NCI-H460 (cell line): ENCODE measurements at places on chromosomes 6 and 20.

GRCh38 chr6:147654103-147654845, 145.8 kb downstream of the SAMD5 start:
- DNase-seq = no peak

GRCh38 chr20:58008413-58008812, 220.0 kb downstream of the ANKRD60 start:
- DNase-seq = no peak

DNA sequence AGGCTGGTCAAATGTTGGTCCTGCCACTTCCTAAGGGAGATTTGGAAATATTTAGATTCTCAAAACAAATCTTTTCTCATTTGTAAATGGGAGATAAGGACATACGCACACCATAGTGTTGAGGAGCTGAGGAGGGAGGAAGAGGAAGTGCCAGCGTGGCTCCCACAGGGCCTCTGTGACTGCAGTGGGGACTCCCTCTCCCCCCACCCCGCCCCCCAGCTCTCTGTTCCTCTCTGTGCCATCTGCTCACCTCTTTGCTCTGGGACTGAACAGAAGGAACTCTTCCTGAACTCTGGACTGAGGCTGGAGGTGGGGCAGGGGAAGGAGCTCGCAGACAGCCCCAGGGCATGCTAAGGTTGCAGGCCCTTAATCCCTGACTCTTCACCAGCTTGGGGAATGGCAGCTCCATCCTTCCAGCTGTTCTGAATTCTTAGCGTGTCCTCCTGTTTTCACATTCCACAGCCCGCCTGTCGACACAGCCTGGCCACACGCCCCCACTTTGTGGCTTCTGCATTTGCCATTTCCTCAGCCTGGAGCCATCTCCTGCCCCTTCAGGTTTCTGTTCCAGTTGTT, 11.4 kb downstream of the DDX27 start:
- no peak for DNase-seq

DNA sequence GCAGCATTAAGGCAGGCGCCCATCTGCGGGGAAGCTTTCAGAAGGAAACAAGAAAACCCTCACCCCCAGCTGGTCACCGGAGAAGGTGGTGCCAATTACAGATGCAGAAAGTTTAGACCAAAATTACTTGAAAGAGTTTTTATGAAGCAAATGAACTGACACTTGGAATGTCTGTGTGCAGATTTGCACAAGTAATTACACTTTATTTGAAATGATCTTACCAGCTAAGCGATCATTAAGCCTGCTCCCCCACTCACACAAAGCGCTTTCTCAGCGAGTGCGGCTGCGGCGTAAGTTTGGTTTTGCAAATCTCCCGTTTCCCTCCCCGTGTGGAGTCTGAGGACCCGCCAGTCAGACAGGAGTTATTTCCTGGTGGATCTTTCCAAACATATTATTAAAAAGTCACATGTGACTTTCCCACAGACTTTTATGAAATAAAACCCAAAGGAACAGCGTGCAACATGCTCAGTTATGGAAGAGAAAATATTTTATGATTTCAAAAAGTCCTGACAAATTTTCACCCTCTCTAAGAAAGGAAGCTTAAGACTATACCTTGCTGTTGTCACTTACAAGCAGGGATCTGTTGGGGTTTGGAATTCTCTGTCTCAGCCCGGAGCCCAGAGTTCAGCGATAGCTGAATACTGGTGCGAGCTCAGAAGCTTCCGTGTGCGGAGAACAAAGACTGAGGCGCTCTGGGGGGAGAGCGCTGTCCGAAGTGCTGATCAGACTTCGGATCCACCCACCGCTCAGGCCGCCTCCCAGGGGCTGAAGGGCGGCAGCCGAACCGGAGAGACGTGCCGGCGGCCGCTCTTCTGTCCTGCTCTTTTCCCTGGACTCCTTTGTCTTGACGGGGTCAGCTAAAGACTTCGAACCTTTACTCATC, 2.7 kb upstream of the MYT1 start:
- peak; percentile 53 for DNase-seq

GRCh38 chr20:59857966-59858365, 75.5 kb downstream of the SYCP2 start:
- DNase-seq = no peak

DNA sequence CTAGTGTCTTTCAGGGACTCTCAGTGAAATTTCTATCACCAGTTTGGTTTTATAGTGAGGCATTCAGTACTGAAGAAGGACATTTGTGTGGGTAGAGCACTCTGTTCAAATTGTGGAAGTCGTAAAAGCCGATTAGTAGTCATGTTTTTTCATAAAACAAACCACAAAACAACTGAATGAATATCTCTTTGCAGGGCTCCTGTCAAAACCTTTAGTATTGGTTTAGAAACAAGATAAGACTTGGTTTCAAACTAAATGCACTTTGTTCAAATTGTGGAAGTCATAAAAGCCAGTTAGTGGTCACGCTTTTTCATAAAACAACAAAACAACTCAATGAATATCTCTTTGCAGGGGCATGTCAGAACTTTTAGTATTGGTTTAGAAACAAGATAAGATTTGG, 23.8 kb downstream of the ADGRF4 start:
- DNase-seq = no peak

DNA sequence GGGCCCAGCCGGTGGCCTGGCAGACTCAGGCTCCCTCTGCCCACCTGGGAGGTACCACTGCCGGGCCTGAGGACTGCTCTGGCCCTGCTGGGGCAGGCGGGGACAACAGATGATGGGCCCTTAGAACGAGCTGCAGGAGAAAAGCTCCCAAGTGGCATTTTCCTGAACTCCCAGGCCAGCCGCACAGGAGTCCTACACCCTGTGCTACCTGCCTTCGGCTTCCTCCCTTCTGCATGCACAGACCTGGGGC, 41.3 kb downstream of the DSTN start:
- no peak for DNase-seq

DNA sequence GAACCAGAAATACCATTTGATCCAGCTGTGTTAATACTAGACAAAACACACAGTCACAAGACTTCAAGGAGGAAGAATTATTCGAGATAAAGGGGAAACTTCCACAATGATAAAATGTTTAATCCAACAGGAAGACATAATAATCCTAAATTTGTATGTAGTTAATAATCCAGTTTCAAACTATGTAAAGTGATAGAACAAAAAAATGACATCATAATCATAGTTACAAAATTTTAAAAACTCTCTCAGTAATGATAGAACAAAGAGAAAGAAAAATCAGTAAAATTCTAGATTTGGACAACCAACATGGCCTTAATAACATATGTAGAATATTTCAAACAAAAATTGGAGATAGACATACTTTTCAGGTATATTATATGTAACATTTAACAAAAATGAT, 38.9 kb downstream of the LINC00237 start:
- no peak for DNase-seq

DNA sequence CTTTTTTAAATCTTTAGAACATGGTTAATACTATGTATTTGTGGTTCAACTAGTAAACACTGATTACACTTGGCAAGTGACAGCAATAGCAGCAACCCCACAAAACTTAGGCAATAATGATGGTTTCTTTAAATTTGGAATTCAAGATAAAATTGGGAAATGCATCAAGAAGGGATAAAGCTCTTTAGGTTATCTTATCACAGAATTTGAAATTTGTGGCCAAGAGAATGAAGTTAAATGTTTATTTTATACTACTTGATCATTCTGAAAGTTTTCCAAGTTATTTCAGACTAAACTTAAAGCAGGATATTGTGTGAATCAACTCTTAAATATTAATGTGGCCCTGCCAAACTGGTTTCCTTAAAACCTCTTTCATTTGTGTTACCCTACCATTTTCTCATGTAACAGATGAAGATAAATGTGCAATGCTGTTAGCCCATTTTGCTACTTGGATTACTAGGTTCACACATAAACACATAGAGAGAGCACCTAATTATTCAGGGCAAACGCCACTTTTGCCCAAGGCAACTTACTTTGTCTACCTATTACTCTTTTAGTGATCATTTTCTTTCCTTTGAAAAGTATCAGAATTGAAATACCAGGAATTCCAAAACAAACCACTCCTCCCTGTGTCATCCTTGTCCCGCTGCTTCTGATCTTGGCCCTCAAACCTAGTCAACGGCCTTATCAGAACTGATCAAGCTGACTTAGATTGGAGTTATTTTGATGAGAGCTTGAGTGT, 186.7 kb upstream of the TENT5A start:
- no peak for DNase-seq

- DNase-seq = no peak
Measured at GRCh38 chr6:44725070-44725469, 337.6 kb downstream of the CDC5L start.

DNA sequence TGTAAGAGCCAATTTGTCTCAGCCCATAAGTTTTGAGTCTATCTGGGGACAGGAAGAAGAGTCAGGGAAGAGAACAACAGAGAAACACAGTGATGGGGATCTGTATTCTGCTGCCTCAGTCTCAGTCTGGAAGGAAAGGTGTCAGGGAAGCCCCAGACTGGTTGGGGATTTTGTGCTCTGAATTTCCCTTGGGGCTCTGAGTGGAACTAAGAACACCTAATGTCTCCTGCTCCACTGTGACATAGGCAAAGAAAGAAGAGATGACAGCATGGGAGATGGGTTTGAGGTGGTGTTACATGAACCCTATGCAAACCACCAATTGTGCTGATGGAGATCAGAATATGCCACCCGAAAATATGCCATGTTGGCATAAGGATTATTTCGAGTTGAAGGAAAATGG, 139.5 kb upstream of the MYLIP start:
- DNase-seq = no peak

DNA sequence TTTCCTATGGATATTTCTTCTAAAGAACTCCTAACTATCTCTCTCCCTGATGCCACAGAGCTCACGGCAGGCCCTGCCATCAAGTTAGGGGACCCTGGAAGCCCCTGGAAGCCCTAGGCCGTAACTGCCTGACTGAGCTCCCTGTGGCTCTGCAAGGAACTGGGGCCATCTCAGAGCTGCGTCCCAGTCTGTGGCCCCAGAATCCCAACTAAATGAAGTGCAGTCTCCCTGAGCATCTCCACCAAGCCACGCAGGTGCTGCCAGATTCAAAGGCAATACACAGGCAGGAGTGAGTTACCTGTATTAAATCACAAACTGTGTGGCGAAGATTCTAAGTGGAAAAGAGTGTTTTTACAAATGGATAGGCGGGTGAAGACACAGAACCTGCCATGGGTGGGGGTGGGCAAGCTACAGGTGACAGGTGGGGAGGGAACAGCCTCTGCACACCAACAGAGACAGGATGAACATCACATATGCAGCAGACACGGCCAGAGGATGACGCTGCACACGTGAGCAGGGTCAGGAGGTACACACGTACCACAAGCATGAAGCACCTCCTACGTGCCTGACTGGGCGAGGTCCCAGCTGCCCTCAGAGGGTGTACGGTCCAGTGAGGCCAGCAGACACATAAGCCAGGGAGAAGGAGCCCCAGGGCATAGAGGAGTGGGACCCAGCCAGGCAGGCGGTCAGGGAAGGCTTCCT, 358.5 kb downstream of the ZFAND3 start:
- DNase-seq = no peak

DNA sequence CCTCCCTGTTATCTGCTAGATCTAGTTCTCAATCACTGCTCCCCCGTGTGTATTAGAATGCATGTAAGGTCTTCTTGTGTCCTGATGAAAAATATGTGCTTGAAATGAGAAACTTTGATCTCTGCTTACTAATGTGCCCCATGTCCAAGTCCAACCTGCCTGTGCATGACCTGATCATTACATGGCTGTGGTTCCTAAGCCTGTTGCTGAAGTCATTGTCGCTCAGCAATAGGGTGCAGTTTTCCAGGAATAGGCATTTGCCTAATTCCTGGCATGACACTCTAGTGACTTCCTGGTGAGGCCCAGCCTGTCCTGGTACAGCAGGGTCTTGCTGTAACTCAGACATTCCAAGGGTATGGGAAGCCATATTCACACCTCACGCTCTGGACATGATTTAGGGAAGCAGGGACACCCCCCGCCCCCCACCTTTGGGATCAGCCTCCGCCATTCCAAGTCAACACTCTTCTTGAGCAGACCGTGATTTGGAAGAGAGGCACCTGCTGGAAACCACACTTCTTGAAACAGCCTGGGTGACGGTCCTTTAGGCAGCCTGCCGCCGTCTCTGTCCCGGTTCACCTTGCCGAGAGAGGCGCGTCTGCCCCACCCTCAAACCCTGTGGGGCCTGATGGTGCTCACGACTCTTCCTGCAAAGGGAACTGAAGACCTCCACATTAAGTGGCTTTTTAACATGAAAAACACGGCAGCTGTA, 73.4 kb downstream of the PTPN1 start:
- DNase-seq = no peak

DNA sequence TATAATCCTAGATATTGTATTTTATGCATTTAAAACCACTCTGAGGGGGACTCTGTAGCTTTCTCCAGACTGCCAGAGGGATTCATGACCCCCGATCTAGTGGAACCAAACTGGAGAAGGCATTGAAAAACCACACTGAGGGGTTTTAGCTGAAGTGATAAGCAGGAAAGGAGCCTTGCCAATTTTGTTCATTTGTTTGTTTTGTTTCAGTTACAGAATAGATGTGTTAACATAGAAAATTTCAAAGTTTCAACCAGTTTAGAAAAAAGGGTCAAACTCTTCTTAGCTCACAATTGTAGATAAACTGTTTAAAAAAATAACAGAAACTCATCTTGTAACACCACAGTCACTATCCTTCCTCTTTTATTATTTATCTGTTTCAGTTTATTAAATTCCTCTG, 19.8 kb downstream of the TAB2 start:
- no peak for DNase-seq

DNA sequence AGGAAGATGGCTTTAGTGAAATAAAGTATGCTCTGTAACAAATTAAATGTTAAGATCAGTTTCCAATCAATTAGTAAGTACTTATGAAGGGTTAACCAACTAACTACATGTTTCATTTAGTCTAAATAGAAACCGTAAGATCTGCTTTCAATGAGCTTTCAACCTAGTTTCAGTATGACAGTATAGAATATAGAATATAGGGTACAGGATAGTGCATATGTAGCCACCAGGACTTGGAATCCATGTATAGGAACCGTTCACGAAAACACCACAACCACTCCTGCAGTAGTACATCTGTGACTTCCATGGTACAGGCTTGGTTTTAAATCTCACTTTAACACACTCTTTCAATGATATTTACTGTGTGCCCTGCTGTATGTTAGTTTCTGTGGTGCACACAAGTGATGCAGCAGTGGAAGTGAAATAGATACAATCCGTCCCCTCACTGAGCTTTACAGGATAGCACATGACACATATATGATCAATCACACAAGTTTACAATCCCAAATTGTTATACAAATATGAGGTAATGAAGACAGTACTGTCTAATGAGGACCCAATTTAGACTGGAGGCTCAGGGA, 479.7 kb upstream of the MARCKS start:
- no peak for DNase-seq

GRCh38 chr6:170187669-170188566, 103.0 kb downstream of the DLL1 start:
- no peak for DNase-seq
